Activated CD4-positive, alpha-beta T cell treated with anti-CD3 and anti-CD28 coated beads, Interleukin-2, amount 10 ng/mL, durations not matched to agents 7 days and 5 days (primary cell): ENCODE measurements at places on chromosomes 12 and 14. TPM values are rescaled to one million over a fixed set of nuclear protein-coding genes. Genes with fewer than 3 reads are reported as not detected.

- no peaks in the 10 kb centered on the region for H3K36me3 ChIP-seq
- no peaks in the 10 kb centered on the region for H3K4me1 ChIP-seq
- DNase-seq, result no peak
Measured at GRCh38 chr12:127819056-127819455, 447.9 kb upstream of the TMEM132C start.

GRCh38 chr12:121933522-121934308, 15.3 kb downstream of the CFAP251 start:
- H3K4me1 ChIP-seq, result peaks cover 8% of the 10 kb centered on the region
- no peak overlapping the region for H3K4me3 ChIP-seq
- no peaks in the 10 kb centered on the region for H3K27me3 ChIP-seq
- H3K36me3 ChIP-seq, result no peaks in the 10 kb centered on the region

GRCh38 chr14:56273155-56273554, 154.9 kb downstream of the PELI2 start:
- H3K4me3 ChIP-seq, result no peak overlapping the region
- no peaks in the 10 kb centered on the region for H3K4me1 ChIP-seq
- no peak for DNase-seq
- no peak overlapping the region for H3K27ac ChIP-seq
- H3K36me3 ChIP-seq, result no peaks in the 10 kb centered on the region

GRCh38 chr14:55927028-55927427, 191.2 kb upstream of the PELI2 start:
- H3K27ac ChIP-seq, result no peak overlapping the region
- no peaks in the 10 kb centered on the region for H3K4me1 ChIP-seq
- no peak for DNase-seq
- no peak overlapping the region for H3K4me3 ChIP-seq
- no peaks in the 10 kb centered on the region for H3K36me3 ChIP-seq

- DNase-seq, result no peak
- no peak overlapping the region for H3K4me3 ChIP-seq
- no peak overlapping the region for H3K27ac ChIP-seq
Measured at GRCh38 chr14:100827101-100828021, 1.4 kb downstream of the MEG3 start.

DNA sequence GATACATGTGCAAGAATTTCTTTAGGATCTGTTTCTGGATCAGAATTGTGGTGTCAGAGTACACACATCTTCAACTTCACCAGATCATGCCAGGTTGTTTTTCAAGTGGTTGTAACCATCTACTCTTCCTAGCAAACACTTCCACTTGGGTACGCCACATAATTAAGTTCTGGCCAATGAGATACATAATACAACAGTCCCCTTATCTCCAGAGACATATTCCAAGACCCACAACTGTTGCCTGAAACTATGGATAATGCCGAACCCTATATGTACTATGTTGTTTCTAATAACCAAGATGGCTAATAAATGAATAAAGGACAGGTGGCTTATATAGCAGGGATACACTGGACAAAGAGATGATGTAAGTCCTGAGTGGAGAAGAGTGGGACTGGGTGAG, 2.5 kb upstream of the CHPT1 start:
- H3K27ac ChIP-seq, result no peak overlapping the region
- H3K27me3 ChIP-seq, result no peaks in the 10 kb centered on the region
- H3K36me3 ChIP-seq, result no peaks in the 10 kb centered on the region

- no peak overlapping the region for H3K27ac ChIP-seq
- no peaks in the 10 kb centered on the region for H3K36me3 ChIP-seq
- DNase-seq, result no peak
- H3K4me1 ChIP-seq, result no peaks in the 10 kb centered on the region
Measured at GRCh38 chr12:29067430-29067829, 81.6 kb upstream of the FAR2 start.

- H3K4me1 ChIP-seq, result peaks cover 54% of the 10 kb centered on the region
- no peaks in the 10 kb centered on the region for H3K27me3 ChIP-seq
- H3K27ac ChIP-seq, result peak overlapping the region; percentile 91
- H3K36me3 ChIP-seq, result peaks cover 22% of the 10 kb centered on the region
Measured at GRCh38 chr12:122079033-122079531, 526 bp downstream of the MLXIP start.

- H3K27ac ChIP-seq, result no peak overlapping the region
- no peak overlapping the region for H3K4me3 ChIP-seq
- no peaks in the 10 kb centered on the region for H3K27me3 ChIP-seq
- peaks cover 11% of the 10 kb centered on the region for H3K4me1 ChIP-seq
- no peak for DNase-seq
Measured at GRCh38 chr12:25074113-25074512, 120.8 kb downstream of the DNAI7 start.

GRCh38 chr12:83408146-83408545, 721.4 kb downstream of the TMTC2 start:
- H3K27me3 ChIP-seq, result no peaks in the 10 kb centered on the region
- no peak for DNase-seq
- H3K4me1 ChIP-seq, result no peaks in the 10 kb centered on the region
- no peaks in the 10 kb centered on the region for H3K36me3 ChIP-seq

DNA sequence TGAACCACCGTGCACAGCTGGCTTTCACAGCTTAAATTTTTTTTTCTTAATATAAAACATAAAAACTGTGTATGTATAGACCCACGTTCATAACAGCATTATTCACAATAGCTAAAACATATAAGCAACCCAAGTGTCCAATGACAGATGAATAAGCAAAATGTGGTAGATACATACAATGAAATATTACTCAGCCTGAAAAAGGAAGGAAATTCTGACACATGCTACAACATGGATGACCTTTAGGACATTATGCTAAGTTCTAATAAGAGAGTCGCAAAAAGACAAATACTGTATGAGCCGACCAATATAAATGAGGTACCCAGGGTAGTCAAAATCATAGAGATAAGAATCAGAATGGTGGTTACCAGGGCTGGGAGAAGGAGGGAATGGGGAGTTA, 13.8 kb upstream of the YY1 start:
- peaks cover 16% of the 10 kb centered on the region for H3K36me3 ChIP-seq
- H3K4me1 ChIP-seq, result peaks cover 17% of the 10 kb centered on the region
- H3K4me3 ChIP-seq, result no peak overlapping the region
- peak overlapping the region; percentile 91 for H3K27ac ChIP-seq
- no peak for DNase-seq

GRCh38 chr12:12784911-12785814, at the start of gene APOLD1:
Gene APOLD1, plus strand, starts transcription at chr12:12785659. Its CDS starts 33 bp downstream, at chr12:12785692.
- peaks cover 44% of the 10 kb centered on the region for H3K4me1 ChIP-seq
- DNase-seq, result no peak
- H3K36me3 ChIP-seq, result peaks cover 5% of the 10 kb centered on the region
- peak within 1 kb of the TSS; percentile 69 for H3K4me3 ChIP-seq
- H3K27me3 ChIP-seq, result no peaks in the 10 kb centered on the region

DNA sequence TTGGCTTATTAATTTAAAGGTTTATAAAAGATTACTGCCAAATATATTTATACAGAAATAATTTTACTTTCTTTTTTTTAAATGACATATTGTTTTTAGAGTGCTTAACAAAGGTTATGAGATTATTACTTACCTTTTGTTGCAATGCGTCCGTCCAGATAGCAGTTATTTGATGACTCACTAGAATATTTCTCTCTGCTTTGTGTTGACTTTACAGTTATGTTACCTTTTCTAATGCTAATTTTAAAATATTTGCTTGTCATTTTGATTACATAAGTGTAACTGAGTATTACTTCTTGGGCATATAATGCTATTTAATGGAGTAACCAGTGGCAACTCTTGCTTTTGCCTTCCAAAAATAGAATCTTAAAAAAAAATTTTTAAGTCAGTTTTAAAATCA, 6.3 kb upstream of the PZP start:
- H3K4me1 ChIP-seq, result no peaks in the 10 kb centered on the region
- H3K4me3 ChIP-seq, result no peak overlapping the region
- H3K36me3 ChIP-seq, result no peaks in the 10 kb centered on the region
- no peak for DNase-seq
- no peak overlapping the region for H3K27ac ChIP-seq

DNA sequence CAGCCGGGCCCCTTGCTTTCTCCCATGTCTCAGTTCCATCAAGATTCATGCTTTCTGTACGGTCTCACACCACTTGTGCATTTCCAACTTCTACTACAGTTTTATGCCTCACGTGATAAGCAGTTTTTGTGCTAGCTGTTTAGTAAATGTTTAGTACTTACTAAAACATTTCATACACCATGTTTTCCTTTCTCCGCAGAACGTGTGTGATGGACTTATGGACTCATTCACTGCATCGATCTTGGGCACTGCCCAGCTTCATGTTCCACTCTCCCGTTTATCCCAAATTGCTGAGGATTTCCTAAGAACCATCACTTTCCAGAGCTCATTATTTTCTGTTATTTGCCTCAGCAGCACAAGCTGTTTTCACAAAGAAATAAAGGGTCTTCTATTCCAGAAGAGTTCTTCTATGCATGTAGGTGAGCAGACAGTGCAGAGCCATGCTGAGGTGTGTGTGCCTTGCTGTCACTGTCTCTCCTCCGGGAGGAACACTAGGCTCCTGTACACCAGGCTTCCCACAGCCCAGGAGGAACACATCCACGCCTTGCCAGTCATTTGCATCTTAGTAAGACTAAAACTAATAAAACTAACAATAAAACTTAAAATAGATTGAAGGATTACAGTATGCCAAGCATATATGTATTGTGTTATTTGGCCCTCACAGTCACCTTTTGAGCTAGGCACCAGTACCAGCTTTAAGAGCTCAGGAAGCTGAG, 90.3 kb upstream of the EEA1 start:
- no peak overlapping the region for H3K4me3 ChIP-seq
- no peaks in the 10 kb centered on the region for H3K27me3 ChIP-seq
- no peaks in the 10 kb centered on the region for H3K4me1 ChIP-seq
- no peak overlapping the region for H3K27ac ChIP-seq
- H3K36me3 ChIP-seq, result no peaks in the 10 kb centered on the region
- DNase-seq, result no peak

- no peak overlapping the region for H3K4me3 ChIP-seq
- no peak overlapping the region for H3K27ac ChIP-seq
- peaks cover 2% of the 10 kb centered on the region for H3K4me1 ChIP-seq
- peak; percentile 48 for DNase-seq
- H3K36me3 ChIP-seq, result no peaks in the 10 kb centered on the region
- H3K27me3 ChIP-seq, result no peaks in the 10 kb centered on the region
Measured at GRCh38 chr12:6038160-6038559, 86.3 kb downstream of the VWF start.

DNA sequence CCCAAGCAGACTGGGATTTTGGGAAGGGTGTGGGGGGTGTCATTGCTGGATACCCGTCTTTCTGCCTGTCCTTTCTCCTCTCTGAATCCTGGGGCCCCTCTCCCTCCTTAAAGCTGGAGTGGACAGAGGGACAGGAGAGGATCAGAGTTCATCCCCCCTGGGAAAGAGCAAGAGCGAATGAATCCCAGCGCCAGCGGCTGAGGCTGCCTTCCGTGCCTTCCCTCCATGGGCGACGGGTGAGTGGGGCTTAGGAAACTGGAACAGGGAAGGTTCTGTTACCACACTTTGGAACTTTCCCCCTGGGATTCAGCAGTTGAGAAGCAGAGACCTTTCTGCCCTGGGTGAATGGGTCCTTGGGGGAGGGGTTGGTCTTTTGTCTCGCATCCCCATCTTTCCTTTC, 16.2 kb upstream of the RIN3 start:
- H3K4me1 ChIP-seq, result no peaks in the 10 kb centered on the region
- DNase-seq, result no peak
- H3K4me3 ChIP-seq, result no peak overlapping the region
- peaks cover 3% of the 10 kb centered on the region for H3K27me3 ChIP-seq
- no peaks in the 10 kb centered on the region for H3K36me3 ChIP-seq
- no peak overlapping the region for H3K27ac ChIP-seq

DNA sequence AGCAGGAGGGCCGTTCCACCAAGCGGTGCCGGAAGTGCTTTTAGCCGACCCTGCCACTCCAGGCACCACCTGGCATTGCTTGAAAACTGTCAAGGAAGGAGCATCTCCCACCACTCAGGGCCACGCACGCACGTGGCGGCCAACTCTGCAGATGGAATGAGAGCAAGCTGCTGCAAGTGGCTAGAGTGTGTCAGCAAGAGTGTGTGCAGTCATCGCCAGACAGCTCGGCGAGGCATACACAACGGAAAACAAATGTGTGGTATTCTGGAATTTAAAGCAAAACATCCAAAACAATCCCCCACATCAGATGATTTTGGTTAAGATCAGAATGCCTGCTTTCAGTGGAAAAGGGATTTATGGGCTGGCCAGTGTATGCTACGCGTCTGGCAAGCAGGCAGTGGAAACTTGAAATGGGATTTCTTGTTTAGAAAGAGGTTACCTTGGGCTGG, 11.2 kb downstream of the CD9 start:
- peaks cover 6% of the 10 kb centered on the region for H3K4me1 ChIP-seq
- no peaks in the 10 kb centered on the region for H3K27me3 ChIP-seq
- DNase-seq, result no peak
- H3K27ac ChIP-seq, result no peak overlapping the region
- no peaks in the 10 kb centered on the region for H3K36me3 ChIP-seq
- no peak overlapping the region for H3K4me3 ChIP-seq

GRCh38 chr12:47557386-47557785, 148.4 kb downstream of the RPAP3 start:
- DNase-seq, result no peak
- H3K27ac ChIP-seq, result no peak overlapping the region
- peaks cover 6% of the 10 kb centered on the region for H3K4me1 ChIP-seq
- peaks cover 7% of the 10 kb centered on the region for H3K36me3 ChIP-seq
- no peaks in the 10 kb centered on the region for H3K27me3 ChIP-seq

DNA sequence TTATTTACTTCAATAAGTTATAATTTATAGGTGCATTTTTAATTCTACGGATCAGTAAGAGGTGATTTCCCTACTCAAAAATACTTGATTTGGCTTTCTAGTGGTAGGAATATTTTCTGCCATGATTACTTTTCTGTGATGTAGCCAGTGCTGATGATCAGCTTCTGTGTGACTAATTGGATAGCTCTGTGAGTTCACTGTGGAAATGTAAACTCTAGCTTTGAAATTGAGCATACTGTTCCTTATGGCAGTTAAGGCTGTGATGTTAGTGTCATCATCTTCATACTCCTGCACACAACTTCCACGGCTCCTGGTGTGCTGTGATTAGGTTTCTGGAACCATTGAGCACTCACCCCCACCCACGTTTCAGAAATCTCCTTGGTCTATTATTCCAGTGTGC, 48.2 kb downstream of the PLEKHA5 start:
- H3K4me1 ChIP-seq, result no peaks in the 10 kb centered on the region
- no peaks in the 10 kb centered on the region for H3K36me3 ChIP-seq
- no peaks in the 10 kb centered on the region for H3K27me3 ChIP-seq
- no peak overlapping the region for H3K4me3 ChIP-seq

- H3K27me3 ChIP-seq, result peaks cover 79% of the 10 kb centered on the region
- H3K27ac ChIP-seq, result no peak overlapping the region
- no peaks in the 10 kb centered on the region for H3K4me1 ChIP-seq
- no peak for DNase-seq
- no peaks in the 10 kb centered on the region for H3K36me3 ChIP-seq
Measured at GRCh38 chr14:53947452-53948204, 9.0 kb downstream of the BMP4 start.

GRCh38 chr14:82420871-82421270, 887.2 kb upstream of the SEL1L start:
- H3K27me3 ChIP-seq, result no peaks in the 10 kb centered on the region
- H3K4me1 ChIP-seq, result no peaks in the 10 kb centered on the region
- no peak overlapping the region for H3K27ac ChIP-seq
- no peaks in the 10 kb centered on the region for H3K36me3 ChIP-seq
- DNase-seq, result no peak
- H3K4me3 ChIP-seq, result no peak overlapping the region

- H3K4me3 ChIP-seq, result no peak overlapping the region
- no peak for DNase-seq
- H3K36me3 ChIP-seq, result peaks cover 63% of the 10 kb centered on the region
- H3K27me3 ChIP-seq, result no peaks in the 10 kb centered on the region
- H3K4me1 ChIP-seq, result peaks cover 63% of the 10 kb centered on the region
- peak overlapping the region; percentile 31 for H3K27ac ChIP-seq
Measured at GRCh38 chr12:121218588-121219352, 8.8 kb downstream of the P2RX4 start.

PLEKHD1 gene
- total RNA-seq, result 0.15 TPM

CLEC4D gene
- not detected for total RNA-seq

ZNF891 gene
- total RNA-seq, result 3.1 TPM

BDKRB1 gene
- total RNA-seq, result not detected

NGB gene
- not detected for total RNA-seq

TMEM132D gene
- not detected for total RNA-seq

LRP1-AS gene
- total RNA-seq, result not detected

USP44 gene
- total RNA-seq, result 3.7 TPM
